ENCODE measurements at places on chromosomes 3 and 15.

DNA sequence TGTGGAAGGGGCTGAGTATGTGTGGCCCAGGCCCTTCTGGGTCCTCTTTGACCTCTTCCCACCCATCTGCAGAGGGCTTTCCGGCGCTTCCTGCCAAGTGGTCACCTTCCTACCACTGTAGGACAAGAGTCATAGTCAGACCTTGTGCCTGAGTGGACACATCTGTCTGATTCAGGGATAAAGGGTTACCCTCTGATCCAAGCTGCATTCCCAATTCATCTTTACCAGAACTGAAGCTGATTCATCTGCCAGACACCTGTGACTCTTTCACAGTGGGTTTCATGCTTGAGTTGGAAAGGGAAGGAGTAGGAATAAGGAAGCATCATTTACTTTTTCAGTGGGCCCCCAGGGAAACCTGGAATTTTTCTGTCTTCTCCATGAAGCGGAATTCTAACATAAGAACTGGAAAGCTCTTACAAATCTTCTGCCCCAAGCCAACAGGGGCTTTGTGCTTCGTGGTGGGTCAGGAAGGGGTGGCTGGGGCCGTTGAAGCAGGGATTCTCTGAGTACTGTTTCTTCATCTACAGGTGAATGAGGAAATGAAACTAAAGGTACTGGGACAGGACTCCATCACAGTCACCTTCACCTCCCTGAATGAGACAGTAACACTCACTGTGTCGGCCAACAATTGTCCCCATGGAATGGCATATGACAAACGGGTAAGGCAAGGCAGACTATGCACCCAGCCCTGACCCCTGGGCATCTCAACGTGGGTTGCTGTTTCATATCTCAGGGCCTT lies 46.4 kb downstream of the C3orf20 start:
- DNase-seq: no peak

- DNase-seq: no peak
Measured at GRCh38 chr3:185175370-185175987, 22.6 kb upstream of the C3orf70 start.

DNA sequence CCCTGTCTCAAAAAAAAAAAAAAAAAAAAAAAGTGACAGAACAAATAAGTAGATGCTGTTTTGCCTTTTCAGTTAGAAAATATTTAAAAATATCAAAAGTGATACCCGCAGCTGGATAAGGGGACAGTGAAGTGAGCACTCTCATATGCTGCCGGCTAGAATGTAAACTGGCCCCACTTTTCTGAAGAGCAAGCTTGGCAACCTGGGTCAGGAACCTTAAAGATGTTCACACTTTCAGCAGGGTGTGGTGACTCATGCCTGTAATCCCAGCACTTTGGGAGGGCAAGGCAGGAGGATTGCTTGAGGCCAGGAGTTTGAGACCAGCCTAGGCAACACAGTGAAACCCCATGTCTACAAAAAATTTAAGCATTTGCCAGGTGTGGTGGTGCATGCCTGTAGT lies 17.4 kb downstream of the FSD2 start:
- no peak for DNase-seq

DNA sequence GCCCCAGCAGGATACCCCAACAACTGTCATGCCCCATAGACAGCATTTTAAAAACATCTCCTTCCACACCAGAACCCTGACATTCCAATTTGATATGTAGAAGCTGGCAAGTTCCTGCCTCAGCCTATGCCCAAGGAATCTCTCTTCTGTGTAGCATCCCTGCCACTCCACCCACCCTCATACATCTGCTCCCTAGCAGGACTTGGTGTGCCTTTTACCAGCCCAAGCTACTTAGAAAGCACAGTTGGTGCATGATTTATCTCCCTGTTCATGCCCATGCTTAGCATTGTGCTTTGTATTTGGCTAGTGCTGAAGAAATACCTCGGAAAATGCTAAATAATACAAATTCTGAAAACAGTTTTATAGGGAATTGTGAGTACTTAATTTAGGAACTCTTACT lies 236.9 kb upstream of the HES1 start:
- DNase-seq: no peak

DNA sequence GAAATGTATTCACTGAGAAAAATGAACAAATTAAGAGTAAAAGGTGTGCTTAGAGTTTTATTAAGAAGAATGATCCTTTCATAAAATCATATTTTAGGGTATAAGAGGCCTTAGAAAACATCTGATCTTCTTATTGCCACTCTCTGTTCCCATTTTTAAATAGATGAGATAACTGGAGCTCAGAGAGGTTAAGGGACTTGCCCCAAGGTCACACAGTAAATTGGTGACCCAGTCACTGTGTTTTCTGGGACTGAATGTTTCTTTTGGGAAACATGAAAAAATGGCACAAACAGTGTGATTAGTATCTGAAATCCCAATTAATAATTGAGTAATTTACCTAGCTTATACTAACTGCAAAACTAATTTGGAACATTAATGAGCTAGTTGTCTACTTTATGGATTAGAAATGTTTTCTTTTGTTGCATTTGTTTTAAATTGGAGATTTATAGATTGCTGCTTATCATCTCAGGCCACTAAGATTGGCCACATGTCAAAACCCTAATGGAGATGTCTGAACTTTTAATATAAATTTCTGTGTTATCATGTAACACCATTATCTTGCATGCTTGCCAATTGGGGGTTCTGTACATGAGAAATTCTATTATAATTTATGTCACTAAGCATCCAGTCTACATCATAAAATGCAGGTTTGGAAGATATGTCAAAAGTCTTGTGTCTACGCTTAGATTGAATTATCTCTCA lies 64.9 kb downstream of the CMSS1 start:
- DNase-seq: no peak

- DNase-seq: no peak
Measured at GRCh38 chr15:73599934-73600333, 33.3 kb downstream of the NPTN start.

- no peak for DNase-seq
Measured at GRCh38 chr3:173659972-173660371, 262.4 kb downstream of the NLGN1 start.

GRCh38 chr15:90219421-90220141 lies 14.2 kb downstream of the CIB1 start:
- peak; percentile 53 for DNase-seq

DNA sequence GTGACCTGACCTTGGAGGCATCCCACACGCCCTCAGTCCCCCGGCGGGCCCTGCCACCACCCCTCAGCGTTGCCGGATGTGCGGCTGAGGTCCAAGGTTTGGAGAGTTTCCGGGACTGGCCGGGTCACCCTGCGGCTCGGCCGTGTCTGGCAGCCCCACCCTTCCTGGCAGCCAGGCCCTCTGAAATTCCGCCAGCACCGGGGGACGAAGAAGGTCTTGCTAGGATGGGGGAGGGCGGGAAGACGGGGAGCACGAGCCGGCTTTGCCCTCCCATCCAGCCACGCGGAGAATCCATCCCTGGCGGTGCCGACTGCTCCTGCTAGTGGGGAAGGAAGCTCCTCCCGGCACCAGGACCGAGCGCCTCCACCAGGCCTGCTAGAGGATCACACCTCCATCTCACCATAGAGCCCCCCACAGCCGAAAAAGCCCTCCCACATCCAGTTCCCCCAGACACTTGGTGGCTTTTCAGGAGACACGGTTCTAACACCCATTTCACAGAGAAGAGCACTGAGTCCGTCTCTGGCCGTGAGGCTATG lies 81.5 kb downstream of the CPN2 start:
- no peak for DNase-seq

- no peak for DNase-seq
Measured at GRCh38 chr3:189272500-189273119, 100.8 kb downstream of the TPRG1 start.

- no peak for DNase-seq
Measured at GRCh38 chr3:187522293-187522692, 147.9 kb downstream of the SST start.

DNA sequence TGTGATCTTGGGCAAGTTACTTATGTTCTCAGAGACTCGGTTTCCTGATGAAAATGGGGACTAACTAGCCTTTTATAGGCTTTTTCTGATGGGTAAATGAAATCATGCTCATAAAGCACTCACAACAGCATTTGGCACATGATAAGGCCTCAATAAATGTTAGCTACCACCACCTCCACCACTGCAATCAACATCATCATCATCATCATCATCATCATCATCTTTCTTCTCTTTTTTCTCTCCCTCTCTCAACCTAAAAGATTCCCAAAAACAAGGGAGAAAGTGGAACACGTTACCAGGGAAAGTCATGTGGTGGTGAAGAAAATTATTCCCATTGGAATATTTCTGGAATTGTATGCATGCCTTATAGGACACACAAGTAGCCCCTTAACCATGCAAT lies 33.6 kb upstream of the FEZF2 start:
- DNase-seq: no peak

DNA sequence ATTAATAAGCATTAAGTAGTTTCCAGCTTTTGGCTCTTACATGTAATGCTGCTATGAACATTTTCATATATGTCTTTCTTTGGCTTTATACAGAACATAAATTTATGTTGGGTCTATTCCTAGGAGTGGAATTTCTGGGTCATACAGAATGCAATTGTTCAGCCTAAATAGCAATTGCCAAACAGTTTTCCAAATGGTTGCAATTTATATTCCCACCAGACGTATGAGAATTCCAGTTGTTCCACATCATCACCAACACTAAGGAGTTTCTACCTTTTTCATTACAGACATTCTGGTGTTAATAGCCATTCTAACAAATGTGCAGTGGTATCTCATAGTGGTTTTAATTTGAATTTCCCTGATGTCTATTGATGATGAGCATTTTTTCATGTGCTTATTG lies 160.1 kb upstream of the TMC3 start:
- DNase-seq: no peak

- DNase-seq: no peak
Measured at GRCh38 chr15:74396445-74397238, 29.2 kb upstream of the CYP11A1 start.

DNA sequence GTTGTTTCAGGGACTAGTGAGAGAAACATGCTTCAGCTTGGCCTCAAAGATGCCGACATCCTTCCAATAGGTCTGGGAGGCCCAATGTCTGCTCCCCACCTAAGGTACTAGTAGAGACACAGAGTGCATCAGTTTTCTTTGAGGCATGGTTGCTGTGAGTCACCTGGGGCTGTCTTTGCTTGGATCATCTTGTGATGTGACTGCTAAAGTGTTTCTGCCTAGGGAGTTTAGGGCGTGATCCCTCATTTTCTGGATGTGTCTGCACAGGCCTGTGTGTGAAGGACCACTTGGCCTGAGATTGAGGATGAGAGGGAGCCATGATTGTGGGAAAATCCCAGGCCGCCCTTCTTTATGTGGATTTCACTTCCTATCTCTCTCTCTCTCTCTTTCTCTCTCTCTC lies 4.8 kb downstream of the GASK1A start:
- DNase-seq: no peak

DNA sequence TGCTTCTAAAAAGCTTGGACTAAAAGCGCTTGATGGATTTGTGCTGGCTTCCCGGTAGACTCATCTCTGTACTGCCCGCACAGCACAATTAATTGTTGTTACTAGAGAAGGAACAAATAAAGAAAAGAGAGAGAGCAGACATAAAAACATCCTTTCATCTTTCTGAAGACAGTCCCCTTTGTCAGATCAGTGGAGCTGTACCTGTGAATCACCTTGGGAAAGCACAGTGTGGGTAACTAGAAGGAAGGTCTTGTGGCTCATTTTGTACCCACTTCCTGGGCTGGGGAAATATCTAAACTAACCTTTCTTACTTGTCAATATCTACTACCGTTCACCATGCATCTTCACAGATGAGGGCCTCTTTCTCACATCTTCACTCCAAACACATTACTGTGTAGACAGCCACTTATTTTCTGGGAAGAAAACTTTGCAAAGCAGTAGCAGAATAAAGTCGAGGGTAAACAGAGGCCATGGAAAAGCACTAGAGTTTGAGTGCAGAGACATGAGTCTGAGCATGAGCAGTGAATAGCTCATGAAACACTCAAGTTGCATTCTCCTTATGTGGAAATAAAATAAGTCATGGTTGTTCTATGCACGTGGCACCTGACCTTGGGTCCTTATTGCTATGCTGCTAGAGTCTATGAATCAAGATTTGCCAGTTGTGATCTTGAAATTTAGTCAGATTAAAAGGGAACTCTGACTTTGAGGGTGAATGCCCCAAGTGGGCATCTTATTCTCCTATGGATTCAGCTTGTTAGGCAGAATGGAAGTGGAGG lies 169.3 kb downstream of the LPP start:
- no peak for DNase-seq

DNA sequence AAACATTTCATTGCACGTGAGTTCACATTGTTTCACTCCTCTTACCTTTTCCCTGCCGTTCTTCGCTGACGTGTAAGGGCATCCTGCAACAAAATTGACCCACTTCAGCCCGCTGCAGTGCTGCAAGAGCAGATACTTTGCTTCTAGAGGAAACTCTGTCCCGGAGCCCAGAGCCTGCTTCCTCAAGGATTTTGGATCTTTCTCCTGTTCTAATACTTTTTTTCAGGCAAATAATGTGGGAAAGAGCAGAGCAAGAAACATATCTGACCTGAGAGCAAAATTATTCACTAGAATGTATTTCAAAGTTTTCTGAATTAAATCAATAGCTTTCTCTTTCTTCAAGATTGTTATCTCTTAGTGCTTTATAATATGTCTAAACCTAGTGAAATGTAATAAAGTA lies 303.9 kb downstream of the AGBL1 start:
- DNase-seq: no peak

DNA sequence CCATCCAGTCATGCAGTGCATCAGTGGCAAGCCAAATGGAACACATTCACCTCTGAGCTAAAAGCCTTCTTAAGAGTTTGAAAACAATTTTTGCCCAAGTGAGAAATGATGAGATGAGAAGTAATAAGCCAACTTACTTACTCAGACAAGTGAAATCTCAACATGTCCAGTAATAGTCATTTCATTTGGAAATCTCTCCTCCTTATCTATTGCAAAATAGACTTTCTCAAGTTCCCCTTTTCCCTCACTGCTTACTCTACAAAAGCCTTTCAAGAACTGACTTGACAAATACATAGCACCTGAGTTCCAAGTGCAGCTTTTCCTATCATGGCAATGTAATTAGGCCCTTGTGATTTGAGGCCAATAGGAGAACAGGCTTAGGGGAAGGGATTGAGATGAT lies 282.3 kb downstream of the SLC9A9 start:
- no peak for DNase-seq

- DNase-seq: no peak
Measured at GRCh38 chr3:15440891-15441290, 13.5 kb downstream of the EAF1 start.

DNA sequence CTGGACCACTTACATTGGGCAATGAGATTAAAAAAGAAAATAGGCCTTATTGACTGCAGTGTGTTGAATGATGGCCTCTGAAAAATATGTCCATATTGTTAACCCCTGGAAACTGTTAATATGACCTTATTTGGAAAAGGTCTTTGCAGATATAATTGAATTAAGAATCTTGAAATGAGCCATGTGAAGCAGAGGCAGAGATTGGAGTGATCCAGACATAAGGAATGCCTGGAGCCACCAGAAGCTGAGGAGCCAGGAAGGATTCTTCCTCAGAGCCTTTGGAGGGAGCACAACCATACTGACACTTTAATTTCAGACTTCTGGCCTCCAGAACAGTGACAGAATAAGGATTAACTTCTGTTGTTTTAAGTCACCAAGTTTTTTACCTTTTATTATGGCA lies 510.4 kb upstream of the AGTR1 start:
- no peak for DNase-seq

GRCh38 chr15:55654561-55655031 lies 66.5 kb upstream of the PYGO1 start:
- no peak for DNase-seq

- no peak for DNase-seq
Measured at GRCh38 chr15:92362001-92362350, 31.7 kb upstream of the ST8SIA2 start.
